ENCODE measurements at places on chromosomes 12 and 14.

GRCh38 chr14:91830777-91831176, 36.6 kb downstream of the TC2N start:
- no peak for DNase-seq

DNA sequence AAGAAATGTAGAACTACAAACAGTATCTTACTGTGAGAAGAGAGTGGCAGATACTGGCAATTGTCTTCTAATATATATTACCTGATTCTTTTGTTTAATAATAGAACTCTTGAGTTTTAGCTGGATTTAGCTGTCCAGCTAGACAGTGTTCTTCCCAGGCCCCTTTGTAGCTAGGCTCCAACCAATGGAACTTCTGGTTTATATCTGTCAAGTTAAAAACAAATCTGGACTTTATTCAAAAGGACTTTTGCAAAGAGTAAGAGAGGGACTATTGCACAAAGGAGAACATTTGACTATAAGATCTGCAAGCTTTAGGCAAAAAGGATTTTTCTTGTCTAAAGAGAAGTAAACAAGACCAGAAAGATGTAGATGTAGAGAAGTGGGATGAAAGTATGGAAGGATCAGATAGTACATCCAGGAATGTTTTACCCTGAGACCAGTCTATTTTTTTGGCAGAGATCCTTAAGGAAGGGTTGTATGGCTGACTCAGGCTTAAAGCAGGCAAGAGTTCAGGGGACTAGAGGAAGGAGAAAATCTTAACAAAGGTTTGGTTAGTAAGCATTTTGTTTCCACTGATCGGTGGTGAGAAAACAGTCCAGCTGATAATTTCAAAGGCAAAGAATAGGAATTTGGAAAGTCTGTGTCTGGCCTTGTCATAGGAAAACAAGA, 111.1 kb upstream of the PLEKHA5 start:
- DNase-seq: no peak

GRCh38 chr12:65520658-65521057, 242.2 kb downstream of the MSRB3 start:
- DNase-seq: no peak

DNA sequence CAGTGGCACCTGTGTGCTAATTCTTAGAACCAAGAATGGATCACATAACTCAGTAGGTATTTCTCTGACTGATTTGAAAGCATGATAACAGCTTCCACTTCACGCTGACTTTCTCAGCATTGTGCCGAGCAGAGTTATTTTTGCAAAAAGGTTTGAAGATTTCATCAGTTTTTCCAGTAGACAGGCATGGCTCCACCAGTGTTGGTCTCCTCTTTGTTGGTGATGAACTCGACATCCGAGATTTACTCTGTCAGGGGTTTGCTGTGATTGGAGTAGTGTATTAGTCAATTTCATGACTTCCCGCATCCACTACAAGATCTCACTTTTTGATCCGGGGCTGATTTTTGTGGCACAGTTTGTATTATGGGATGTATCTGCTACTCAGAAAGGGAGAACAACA, 85.3 kb downstream of the PRKCH start:
- no peak for DNase-seq

- DNase-seq: no peak
Observed at GRCh38 chr12:55687746-55688145, 20.0 kb downstream of the ITGA7 start.

GRCh38 chr14:52863334-52863700, 71.9 kb upstream of the GNPNAT1 start:
- DNase-seq: no peak

GRCh38 chr14:39680777-39681176, 248.5 kb upstream of the FBXO33 start:
- DNase-seq: no peak

DNA sequence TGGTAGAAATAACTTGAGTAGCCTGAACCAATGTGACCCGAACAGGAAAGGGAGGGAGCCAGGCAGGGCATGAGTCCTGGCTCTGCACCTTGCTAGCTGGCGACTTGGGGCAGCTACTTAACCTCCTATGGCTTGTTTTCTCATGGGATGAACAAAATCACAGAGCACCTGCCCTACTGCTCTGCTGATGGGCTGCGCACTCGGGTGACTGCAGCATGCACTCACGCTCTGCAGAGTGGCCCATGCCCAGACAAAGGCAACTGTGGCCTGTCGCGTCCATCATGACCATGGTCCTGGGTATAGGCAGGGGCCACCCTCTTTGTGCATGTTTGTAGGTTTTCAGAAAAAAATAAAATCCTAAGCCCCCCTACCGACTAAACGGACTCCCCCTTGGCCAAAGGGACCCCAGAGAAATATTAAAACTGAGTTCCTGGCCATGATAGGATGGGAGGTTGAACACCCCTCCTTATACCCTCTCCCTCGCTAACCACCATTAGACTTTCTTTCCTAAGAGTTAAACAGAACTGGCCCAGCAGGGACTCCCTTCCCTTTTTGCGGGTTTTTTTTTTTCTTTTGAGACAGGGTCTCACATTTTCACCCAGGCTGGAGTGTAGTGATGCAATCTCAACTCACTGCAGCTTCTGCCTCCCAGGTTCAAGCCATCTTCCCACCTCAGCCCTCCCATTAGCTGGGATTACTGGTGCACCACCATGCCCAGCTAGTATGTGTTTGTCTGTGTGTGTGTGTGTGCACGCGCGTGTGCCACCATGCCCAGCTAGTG, 32.5 kb downstream of the VWF start:
- DNase-seq: no peak

GRCh38 chr12:50190859-50191258, 23.7 kb upstream of the CERS5 start:
- DNase-seq: no peak

GRCh38 chr12:84856156-84856900, 56.3 kb downstream of the SLC6A15 start:
- DNase-seq: no peak

DNA sequence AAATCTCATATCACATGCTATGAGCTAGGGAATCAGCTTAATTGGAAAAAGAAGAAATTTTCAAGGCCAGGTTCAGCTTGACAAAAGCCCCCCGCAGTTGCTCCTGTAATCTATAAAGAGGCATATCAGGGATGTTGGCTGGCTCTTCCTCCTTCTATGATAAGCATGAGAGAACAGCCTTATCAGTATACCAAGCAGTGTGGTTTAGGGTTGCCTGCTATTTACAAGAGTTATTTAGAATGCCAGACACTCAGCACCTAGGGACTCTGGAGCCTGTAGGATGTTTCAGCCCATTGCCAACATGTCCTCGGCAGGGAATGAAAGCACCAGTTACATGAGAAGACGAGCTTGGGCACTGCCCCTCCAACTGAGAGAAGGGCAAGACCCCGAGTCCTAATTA, 89.5 kb upstream of the TMPO start:
- no peak for DNase-seq

DNA sequence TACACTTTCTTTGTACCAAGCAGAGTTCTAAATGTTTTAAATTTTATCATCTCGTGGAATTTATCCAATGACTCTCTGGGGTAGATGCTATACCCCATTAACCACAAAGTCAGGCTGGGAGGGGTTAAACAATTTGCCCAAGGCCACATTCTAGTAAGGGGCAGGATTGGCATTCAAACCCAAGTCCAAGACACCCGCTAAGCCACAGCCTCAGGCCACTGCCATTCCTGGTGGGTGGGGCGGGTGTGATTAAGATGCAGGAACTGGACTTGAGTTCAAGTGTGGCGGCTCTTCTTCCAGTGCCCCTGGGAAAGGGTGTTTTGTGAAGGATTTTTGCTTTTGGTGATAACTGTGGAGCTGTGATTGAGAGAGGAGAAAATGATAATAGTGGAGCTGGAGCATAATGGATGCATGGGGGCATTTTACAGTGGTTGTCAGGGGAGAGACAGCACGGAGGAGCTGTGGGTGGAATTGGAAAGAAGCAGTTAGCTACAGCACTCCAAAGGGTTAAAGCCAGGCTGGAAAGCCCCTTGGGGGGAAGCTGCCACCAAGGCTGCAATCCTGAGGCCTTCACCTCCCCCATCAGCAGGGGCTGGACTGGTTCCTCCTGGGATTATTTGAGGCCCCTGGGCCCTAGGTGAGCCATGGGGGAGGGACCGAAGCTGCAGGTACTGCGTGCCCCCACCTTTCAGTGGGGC, 1.0 kb upstream of the VRTN start:
- no peak for DNase-seq

DNA sequence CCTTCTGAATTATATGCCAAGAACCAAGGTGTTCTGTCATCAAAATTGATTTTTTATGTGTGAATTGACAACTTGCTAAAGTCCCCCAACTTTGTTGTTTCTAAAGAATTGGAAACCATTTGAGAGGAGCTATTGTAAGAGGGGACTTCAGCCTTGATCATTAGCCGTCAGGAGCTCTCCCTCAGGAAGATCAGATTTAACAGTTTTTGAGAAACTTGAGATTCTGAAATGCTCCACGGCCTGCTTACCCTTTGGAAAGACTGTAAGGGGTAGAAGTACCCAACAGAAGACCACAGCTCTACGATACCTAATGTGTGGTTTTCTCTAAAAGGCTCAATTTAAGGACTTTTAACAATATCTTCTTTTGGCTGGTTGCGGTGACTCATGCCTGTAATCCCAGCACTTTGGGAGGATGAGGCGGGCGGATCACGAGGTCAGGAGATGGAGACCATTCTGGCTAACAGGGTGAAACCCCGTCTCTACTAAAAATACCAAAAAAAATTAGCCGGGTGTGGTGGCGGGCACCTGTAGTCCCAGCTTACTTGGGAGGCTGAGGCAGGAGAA, 51.1 kb downstream of the BAZ2A start:
- DNase-seq: no peak

GRCh38 chr12:38137716-38138115, 178.9 kb upstream of the ALG10B start:
- DNase-seq: no peak

DNA sequence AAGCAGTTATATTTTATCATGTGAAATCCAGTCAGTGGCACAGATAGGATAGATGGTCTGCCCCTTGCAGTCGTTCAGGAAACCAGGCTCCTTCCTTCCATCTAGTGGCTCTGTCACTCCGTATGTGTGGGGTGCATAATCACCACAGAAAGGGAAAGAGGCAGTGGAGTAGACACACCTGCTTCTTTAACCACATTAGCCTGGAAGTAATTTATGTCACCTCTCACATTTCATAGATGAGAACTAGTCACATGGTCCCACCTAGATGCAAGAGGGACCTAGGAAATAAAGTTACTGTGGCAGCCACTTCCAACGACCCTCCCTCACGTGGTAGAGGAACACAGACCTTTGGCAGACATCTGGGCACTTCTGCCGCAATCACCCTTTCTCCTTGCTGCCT, 14.2 kb upstream of the RNU6-8 start:
- DNase-seq: no peak

GRCh38 chr14:68807148-68807600, 14.3 kb upstream of the ZFP36L1 start:
- no peak for DNase-seq

DNA sequence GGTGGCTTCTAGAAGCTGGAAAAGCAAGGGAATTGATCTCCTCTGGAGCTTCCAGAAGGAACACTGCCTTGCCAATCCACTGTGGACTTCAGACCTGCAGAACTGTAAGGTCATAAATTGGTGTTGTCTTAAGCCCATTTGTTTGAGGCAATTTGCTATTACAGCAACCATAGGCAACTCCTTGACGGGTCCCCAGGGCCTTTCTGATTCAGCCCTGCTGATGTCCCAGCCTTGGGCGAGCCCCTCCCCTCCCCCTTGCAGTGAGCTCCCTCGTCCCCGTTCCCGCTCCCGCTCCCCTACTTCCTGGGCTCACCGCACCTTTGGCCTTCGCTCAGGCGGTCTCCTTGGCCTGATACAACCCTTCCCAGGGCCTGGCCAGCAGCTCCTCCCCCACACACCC, 18.9 kb upstream of the DIO3 start:
- no peak for DNase-seq

- no peak for DNase-seq
Observed at GRCh38 chr14:52307905-52308304, 6.2 kb upstream of the PTGER2 start.

- DNase-seq: no peak
Observed at GRCh38 chr12:113073586-113073985, 17.1 kb downstream of the DTX1 start.

DNA sequence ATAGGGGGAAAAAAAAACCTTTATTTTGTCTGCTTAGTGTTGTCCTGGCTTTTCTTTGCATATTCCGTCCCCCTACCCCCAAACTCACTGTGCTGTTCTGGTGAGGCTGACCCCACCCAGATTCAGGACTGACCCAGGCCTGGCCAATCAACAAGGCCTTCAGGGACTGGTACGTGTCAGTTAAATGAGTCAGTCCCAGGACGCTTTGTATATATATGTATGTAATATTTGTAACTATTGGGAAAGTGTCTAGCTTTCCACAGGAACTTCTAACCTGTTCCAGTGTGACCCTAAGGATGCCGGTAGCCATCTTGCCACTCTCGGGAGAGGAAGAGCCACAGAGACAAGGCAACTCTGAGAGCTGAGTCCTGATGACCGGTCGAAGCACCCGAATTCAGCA, 107.4 kb downstream of the VCPKMT start:
- DNase-seq: no peak

DNA sequence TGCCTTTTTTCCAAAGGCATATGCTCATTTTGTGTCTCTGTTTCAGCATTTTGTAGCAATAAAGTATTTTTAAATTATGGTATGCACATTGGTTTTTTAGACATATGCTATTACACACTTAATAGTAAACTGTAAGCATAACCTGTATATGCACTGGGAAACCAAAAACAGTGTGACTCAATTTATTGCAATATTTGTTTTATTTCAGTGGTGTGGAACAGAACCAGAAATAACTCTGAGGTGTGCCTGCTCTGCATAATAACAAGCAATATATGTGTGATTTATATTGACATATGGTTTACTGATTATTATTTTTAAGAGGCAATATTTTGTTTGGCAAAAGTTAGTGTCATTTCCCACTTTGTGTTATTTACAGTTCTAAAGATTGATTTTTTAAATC, 126.6 kb upstream of the CPNE8 start:
- DNase-seq: no peak

DNA sequence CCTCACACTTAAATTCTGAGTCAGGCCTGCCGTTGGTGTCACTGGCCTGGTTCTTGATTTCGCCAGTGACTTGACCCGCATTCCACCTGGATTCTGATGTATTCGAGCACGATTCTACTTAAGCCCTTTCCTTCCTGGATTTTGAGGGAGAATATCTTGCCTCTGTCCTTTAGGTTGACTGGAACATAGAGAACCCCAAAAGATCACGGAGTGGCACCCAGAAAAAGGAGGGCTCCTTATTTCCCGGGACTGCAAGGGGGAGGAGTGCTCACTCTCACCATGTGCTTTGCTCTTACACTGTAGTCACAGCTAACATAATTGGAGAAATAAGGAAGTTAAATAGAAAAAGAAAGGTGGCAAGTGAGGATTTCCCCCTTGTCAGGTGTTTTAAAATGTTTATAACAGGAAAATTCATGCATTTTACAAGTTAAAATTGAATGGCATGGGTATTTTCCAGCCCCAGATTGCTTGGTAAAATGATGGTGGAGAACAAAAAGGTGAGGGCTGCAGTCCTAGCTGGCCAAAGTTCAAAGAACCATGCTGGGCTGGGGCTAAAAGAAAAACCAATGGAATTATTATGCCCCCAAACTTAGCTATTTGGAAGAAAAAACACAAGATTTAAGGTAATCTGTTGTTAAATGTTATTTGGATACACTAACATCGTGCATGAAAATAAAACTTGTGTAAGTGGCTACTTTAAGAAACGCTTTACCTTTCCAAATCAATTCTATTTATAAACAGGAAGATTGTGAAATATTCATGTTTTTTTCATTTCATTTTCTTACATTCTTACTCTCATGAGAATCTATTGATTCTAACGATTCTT, 8.9 kb downstream of the FOXA1 start:
- no peak for DNase-seq

- no peak for DNase-seq
Observed at GRCh38 chr12:50961708-50962107, 9.4 kb downstream of the HIGD1C start.

- DNase-seq: no peak
Observed at GRCh38 chr14:51859131-51859530, 1.3 kb upstream of the GNG2 start.

Data from nucleus accumbens (tissue), 56 donors.